Stimulated activated CD4-positive, alpha-beta T cell treated with anti-CD3 and anti-CD28 coated beads, Interleukin-2, amount 100 ng/mL, for 24 hours (primary cell): ENCODE measurements at places on chromosomes 3 and 15.
A peak's percentile ranks its signal among the peaks of the same experiment; 100 is the strongest.

GRCh38 chr3:14938954-14939353 lies 8.4 kb upstream of the NR2C2 start:
- no peak for DNase-seq

GRCh38 chr15:76987896-76988860 lies 6.7 kb upstream of the PSTPIP1 start:
- DNase-seq, result peak; percentile 71

- DNase-seq, result peak; percentile 96
These were observed at the start of gene CAPN7 for GRCh38 chr3:15205934-15206661. TSS of gene CAPN7 (plus strand) at chr3:15206246. CDS start at chr3:15206496, 250 bp downstream.

DNA sequence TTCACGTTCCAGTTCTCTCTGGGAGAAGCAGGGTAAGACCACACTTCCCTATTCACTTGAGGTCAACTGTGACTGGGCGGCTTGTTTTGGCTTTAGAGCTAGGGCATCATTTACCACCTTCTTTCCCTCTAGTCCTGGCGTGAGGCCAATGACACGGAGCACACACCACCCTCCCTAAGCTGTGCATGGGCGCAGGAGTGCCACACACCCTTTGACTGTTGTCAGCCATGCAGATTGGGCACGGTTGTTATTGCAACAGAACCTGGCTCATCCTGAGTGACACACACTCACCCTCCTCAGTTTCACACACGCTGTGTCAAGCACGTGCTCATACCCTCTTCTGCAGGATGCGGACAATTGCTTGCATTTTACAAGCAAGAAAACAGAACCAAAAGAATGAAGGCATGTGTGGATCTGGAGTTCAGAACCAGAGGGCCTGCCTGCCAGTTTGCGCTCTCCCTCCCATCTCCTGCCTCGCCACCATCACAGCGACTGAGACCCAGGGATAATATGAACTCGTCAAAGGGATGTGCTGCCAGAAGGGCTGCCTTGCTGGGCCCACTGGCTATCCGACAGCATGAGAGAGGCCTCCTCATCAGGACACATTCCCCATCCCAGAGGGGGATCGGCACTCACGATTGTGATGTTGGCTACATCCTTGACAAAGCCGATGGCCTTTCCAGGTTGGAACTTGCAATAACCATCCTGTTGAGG lies 17.6 kb downstream of the CTSH start:
- DNase-seq, result no peak

DNA sequence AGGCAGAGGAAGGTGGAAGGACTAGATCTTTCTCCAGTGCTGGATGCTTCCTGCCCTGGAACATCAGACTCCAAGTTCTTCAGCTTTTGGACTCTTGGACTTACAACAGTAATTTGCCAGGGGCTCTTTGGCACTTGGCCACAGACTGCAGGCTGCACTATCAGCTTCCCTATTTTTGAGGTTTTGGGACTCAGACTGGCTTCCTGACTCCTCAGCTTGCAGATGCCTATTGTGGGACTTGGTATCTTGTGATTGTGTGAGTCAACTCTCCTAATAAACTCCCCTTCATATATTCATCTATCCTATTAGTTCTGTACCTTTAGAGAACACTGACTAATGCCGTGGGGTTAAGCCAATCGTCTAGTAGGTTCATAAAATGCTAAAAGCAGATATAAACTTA lies 8.8 kb upstream of the B3GNT5 start:
- DNase-seq, result no peak

DNA sequence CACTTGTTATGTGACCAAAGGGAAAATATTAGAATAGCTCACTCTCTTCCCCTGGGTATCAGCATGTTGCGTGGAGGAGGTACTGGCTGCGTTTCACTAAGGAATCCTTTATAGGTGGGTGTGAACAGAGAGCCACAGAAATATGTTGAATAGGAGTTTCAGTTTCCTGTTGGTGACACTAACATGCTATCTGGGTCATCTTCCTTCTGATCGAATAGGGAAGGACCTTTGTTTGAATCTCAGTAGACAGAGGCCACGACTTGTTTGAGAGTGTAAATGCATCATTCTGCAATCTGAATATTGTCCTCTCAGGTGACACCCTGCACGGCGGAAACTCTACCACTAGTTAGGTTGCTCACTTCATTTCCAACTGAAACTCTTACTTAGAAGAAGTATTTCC lies 157.9 kb upstream of the SLC2A2 start:
- peak; percentile 22 for DNase-seq

- no peak for DNase-seq
These were observed 11.9 kb upstream of the LEKR1 start for GRCh38 chr3:156814295-156814694.

DNA sequence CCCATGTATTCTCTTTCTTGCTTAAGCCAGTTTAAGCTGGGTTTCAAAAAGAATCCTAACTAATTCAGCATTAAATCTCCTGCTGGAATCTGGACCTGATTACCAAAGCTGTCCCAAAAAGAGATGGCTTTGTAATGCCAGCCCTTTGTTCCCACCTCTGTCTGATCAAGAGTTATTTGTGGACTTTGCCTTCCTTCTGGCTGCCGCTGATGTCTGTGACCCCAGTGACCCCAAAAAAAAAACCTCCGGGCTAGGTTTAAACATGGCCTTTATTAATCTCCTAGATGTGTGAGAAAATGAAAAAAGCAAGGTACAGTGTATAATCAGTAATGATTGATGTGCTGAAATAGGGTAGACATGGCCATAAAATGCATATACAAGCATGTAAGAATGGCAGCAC lies 20.7 kb downstream of the CRYGS start:
- no peak for DNase-seq

- DNase-seq, result no peak
These were observed 23.9 kb upstream of the MOBP start for GRCh38 chr3:39443530-39443929.

GRCh38 chr3:72485641-72486040 lies 362.6 kb downstream of the SHQ1 start:
- no peak for DNase-seq

DNA sequence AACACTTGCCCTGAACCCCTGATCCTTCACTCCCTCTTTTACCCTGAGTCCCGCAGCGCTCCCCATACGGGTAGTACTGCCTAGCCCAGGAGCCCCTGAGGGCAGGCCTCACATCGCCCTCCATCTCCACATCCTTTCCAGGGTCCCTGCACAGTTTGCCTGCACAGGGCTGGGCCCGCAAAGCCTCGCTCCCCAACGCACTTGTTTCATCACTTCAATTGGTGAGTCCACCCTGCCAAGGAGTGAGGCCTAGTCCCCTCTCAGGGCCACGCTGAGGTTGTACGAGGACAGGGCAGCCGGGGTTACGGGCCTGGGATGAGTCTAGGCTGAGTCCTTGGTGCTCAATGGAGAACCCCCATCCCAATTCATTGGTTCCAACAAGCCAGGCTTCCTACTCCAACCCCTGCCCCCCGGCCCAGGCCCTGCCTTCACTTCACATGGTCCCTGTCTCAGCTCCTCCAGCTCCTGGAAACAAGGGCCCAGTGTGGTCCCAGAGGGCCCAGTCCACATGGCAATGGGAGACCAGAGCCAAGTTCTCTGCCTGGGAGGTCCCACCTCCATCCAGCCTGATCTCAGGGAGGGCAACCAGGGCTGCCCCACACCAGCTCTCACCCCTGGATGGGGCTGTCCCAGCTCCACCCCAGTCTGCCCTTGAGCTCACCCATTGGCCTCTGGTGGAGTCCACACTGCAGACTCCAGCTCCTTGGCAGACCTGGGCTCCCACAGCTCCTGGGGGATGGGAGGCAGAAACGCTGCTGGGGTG lies 12.4 kb upstream of the CLK3 start:
- no peak for DNase-seq

- no peak for DNase-seq
These were observed 3.7 kb upstream of the GRM2 start for GRCh38 chr3:51703068-51703760.

- DNase-seq, result peak; percentile 51
These were observed 40.5 kb downstream of the SH3BP5 start for GRCh38 chr3:15291589-15292541.

DNA sequence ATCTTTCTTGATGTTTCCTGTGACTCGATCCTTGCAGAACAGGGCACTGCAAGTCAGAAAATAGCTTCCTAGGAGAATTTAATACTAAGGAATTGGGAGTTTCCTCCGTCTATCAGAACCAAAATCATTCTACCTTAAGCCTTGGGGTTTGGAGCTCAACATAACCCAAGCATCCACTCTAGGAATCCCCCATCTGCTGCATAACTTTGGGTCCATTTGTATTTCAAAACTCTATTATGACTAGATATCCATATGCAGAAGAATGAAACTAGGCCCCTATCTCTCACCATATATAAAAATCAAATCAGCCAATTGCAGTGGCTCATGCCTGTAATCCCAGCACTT lies 61.7 kb upstream of the AKAP13 start:
- DNase-seq, result no peak

GRCh38 chr15:47971637-47972036 lies 149.2 kb upstream of the SLC24A5 start:
- no peak for DNase-seq
